ENCODE measurements at places on chromosomes 2 and 18. TPM values are rescaled to one million over a fixed set of nuclear protein-coding genes. Genes with fewer than 3 reads are reported as not detected.

SYT4 gene
- total RNA-seq, result not detected

HOXD8 gene
- total RNA-seq, result 13.4 TPM

FTCDNL1 gene
- 1.8 TPM for total RNA-seq

UCN gene
- total RNA-seq, result 1.3 TPM

ALK gene
- total RNA-seq, result not detected

DNAH6 gene
- total RNA-seq, result not detected

CABYR gene
- total RNA-seq, result not detected

TMEM198 gene
- total RNA-seq, result 5.9 TPM

GRB14 gene
- total RNA-seq, result 1.4 TPM

SNORC gene
- 4.1 TPM for total RNA-seq

CD302 gene
- 4.4 TPM for total RNA-seq

GREB1L gene
- 0.07 TPM for total RNA-seq

LRP1B gene
- 0.07 TPM for total RNA-seq

ZNF2 gene
- total RNA-seq, result 3.3 TPM

KIF1A gene
- not detected for total RNA-seq

PTPRN gene
- not detected for total RNA-seq

SCYGR4 gene
- total RNA-seq, result not detected
